ENCODE measurements at places on chromosomes 4 and X.
A peak's percentile ranks its signal among the peaks of the same experiment; 100 is the strongest.

DNA sequence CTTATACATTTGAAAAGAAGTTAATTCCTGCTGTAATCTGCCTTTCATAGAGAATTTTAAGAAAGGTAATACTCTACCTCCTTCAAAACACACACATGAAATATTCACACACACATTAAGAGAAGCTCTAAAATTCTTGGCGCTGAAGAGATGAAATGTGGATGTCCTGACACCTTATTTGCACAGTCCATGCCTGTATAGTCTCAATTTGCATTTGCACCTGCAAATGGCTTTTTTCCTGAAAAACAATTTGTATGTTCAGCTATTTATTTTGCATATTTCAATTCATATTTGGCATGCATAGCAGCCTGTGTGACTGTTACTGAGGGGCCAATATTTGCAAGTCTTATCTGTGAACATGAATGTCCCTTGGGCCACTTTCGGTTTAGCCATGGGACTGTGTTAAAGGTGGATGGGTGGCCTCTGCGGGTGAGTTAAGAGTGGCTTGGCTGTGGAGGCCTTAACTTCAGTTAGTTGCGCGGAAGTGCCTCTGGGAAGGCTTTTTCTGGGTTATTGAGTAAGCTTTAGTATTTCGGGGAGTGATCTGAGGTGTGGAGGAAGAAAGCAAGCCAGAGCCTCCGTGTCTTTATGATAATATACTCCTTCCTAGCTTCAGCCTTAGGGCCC is 443.3 kb upstream of the FAT1 start:
- no peak for DNase-seq

- no peak for DNase-seq
Observed at GRCh38 chr4:42566835-42567234, 90.1 kb downstream of the ATP8A1 start.

- no peak for DNase-seq
Observed at GRCh38 chr4:82293304-82293703, 80.5 kb downstream of the HNRNPD start.

GRCh38 chrX:104430742-104431119 is 135.3 kb upstream of the IL1RAPL2 start:
- no peak for DNase-seq

GRCh38 chrX:154136627-154137161 is 7.3 kb upstream of the OPN1LW start:
- DNase-seq: peak; percentile 71

GRCh38 chrX:137550665-137551261 is 15.2 kb upstream of the ZIC3 start:
- DNase-seq: no peak

DNA sequence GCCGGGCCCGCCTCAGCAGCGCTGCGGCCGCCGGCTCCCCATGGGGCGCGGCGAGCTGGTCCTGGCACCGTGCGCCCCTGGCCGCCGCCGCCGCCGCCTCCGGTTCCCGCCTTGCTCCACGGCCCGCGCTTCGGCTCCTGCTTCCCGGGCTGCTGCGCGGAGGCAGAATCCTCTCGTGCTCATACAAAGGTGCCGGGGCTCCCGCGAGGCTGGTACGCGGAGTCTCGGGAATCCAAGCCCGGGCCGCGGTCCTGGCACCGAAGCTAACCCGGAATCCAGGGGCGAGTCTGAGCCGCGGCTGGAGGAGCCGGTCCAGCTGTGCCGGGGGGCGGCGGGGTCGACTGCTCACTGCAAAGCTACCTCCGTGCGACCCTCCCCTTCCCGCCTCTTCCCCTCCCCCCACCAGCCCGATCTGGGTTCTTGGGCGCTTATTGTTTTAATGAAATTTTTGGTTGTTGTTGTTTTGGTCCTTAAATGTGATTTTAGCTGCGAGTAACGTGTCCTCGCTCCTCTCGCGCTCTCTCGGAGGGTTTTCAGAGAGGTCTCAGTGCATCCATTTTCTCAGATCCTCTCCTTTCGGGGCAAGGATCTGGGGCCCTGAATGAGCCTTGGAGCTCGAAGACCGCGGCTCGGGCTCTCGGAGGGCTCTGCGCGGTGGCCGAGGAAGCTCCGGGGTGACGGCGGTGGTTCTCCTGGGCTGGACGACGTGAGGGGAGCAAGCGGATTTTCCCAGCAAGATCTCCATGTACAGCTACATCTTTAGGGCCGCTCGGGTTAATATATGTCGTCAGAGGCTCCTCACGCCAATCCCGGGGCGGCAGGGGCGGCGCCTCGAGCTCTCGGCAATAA is at the start of gene HAND2:
TSS of gene HAND2 (minus strand) at position 753 of the 849 bp plus-strand sequence. CDS start 940 bp downstream, outside the sequence.
- DNase-seq: peak; percentile 24

GRCh38 chr4:169070895-169071218 is 60.8 kb upstream of the CBR4 start:
- no peak for DNase-seq

GRCh38 chrX:41561045-41561444 is 113.9 kb downstream of the NYX start:
- no peak for DNase-seq

DNA sequence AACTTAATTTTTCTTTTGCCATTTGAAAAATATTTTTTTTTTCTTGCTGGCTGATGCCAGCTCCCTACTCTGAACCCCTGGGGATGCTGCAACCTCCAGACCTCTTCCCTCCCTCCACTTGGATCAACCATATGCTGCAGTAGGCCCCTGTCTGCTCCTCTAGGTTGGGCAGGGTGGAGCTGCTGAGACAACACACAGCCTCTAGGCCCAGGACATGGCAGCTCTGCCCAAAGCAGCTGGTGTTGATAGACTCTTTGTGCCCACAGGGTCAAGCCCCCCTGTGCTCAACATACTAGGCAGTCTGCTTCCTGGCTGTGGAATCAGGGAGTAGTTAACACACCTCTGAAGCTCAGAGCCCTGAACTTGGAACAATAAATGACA is 19.9 kb upstream of the CLNK start:
- no peak for DNase-seq

- no peak for DNase-seq
Observed at GRCh38 chrX:39613482-39613995, 484.2 kb downstream of the BCOR start.

GRCh38 chrX:54808605-54809483 is 1.3 kb downstream of the MAGED2 start:
- peak; percentile 85 for DNase-seq

- DNase-seq: no peak
Observed at GRCh38 chr4:39083164-39083563, 21.1 kb downstream of the KLHL5 start.

DNA sequence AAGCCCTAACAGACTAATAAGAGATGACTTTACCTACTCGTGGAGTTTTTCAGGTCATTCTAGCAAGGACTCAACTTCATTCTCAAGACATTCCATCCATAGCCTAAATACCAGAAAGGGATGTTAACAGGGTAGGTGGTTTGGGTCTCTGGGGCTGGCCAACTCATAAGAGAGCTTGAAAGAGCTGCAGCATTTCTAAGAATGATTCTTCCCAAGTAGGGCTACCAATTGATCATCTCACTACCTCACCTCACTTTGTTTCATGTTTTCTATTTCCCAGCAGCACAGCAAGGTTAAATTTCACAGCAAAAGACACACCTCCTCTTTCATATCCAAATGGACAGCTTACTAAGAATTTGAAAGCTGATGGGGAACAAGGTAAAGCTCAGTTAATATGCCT is 614.8 kb upstream of the DIPK2B start:
- DNase-seq: no peak

DNA sequence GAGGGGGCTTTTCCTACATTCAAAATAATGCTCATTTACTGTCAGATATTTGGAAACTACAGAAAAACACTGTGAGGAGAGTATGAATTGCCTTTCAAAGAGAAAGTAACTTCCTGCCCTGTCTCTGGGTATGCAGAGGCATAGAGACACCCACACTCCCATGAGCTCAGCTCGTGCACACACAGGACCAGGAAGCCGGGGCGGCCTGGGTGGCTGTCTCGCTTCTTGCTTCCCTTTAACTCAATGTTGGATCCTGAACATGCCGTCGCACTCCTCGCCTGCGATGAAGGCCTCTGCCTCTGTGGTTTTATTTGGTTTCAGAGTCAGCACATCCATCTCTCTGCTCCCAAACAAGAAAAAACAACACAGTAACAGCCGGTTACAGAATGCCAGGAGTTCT is 40.1 kb upstream of the GPR78 start:
- no peak for DNase-seq

GRCh38 chrX:129726307-129727111 is 12.3 kb upstream of the XPNPEP2 start:
- DNase-seq: peak; percentile 63

GRCh38 chr4:54064317-54065111 is at the start of gene CHIC2:
Gene CHIC2, minus strand, starts transcription at chr4:54064605. Its CDS starts 305 bp downstream, at chr4:54064300.
- DNase-seq: peak; percentile 89

- no peak for DNase-seq
Observed at GRCh38 chrX:78753571-78753970, 6.1 kb downstream of the LPAR4 start.

DNA sequence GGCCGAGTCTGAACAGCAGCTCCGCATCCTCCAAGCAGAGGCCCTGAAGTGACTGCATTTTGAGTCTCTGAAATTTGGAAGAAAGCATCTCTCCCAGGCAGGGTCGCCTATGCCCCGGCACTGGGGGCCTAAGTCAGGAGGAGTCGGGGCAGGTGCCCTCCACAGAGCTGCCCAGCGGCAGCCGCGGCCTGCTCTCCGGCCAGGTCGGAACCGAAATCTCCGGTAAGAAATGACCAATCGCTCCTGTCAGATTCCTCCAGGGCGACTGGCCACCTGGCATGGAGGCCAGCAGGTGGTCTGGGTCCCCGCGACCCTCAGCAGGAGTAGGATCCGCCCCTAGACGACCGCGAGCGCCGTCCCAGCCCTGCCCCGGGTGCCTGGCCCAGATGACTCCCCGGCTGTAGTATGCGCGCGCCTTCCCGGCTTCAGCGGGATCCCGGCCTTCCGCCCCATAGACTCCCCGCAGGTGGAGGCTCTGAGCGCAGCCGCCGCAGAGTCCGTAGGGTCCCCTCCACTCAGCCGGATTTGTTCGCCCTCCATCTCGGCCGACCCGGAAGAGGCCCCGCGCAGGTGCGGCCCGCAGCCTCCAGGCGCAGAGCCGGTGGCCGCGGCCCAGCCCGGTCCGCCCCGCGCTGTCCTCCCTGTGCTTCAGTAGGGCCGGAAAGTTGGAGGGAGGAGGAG is 1.5 kb downstream of the NKX1-1 start:
- no peak for DNase-seq

DNA sequence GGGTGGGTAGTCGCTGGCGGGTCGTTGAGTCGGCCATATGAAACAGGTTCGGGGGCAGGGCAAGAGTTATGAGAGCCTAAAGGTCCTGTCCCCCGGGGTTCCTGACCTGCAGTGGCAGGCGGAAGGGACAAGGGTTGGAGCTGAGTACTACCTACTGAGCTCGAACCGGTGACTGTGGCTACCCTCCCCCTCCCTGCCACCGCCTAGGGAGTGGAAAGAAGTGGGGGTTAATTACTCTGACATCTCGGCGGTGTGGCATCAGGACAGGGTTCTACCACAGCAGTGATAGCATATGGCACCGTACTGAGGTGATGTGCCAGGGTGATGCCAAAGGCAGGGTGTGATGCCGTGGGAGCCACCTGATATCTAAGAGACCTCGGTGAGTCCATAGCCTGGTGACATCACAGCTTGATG is 307 bp downstream of the ATG4A start:
- DNase-seq: no peak

DNA sequence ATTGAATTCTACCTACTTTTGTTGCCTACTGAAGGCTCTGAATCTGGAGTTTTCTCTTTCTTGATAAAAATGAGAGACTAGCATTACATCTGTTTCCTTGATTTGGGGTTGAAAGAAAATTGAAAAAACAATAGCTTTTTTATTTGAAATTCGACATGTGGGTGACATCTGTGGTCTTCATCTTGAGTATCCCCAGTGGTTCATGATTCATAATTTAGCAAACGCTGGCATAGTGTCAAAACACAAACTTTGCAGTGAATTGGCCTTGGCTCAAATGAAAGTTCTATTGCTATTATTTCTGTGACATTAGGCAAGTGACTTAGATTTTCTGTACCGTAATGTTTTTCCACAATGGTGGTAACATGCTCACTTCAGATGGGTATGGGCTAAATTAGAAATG is 747.6 kb downstream of the PCDH7 start:
- no peak for DNase-seq

- DNase-seq: no peak
Observed at GRCh38 chr4:155984106-155984797, 30.6 kb upstream of the CTSO start.

DNA sequence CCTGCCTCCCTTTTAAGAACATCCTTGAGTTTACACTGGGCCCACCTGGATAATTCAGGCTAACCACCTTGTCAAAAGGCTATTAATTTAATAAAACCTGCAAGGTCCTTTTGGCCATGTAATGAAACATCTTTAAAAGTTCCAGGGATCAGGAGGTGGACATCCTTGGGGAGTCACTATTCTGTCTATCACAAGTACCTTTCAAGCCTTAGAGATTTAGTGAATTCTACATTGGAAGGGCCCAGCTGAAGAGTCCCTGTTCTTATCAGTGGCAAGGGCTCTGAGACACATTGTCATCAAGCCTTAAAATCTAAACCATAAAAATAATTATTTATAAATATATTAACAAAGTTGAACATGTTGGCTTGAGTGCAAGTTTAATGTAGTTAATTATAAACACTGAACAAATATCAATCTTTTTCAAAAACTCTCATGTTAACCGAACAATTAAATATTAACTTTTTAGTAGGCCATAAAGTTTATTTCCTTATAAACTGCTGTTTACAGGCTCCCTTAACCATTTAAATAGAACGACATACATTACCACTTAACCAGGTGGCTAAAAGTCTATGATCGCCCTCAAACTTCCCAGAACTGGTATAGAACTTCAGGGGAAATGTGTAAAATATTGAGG is 104.4 kb upstream of the CBR4 start:
- no peak for DNase-seq

GRCh38 chr4:180990931-180991330 is 1252.3 kb upstream of the TENM3 start:
- no peak for DNase-seq

GRCh38 chr4:102392033-102392744 is 46.9 kb upstream of the SLC39A8 start:
- DNase-seq: no peak

DNA sequence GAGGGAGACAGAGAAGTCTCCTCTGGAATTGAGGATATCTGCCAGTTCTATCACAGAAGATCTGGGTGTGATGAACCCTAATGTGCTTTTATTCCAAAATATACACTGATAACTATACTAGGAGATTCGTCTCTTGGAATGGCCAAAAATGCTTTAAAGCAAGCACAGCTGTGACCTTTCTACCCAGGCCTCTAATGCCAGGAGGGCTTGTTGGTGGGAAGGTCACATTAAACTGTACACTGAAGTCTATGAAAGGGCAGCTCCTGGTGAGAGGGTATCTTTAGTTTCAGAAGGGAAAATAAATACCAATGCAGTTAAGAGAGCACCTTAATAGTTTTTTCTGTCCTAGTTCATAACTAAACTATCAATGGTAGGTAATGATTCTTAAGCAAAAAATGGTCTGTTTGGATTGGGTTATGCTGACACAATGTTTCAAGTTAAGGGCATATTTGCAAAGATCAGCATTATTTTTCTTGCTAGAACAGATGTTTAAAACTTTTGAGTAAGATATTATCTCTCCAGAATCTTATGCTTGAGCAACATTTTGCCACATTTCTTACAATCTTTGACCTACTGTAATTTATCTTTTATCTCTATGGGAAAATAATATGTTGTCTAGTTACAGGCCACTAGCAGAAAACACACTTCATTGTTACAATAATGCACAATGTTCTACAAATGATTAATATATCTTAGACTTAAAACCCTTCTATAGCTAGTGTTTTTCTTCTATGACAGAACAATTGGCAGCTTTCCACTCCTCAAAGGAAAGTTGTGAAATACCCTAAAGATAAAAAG is 59.6 kb downstream of the SEC24D start:
- DNase-seq: no peak

Measured in neural crest cell (in vitro differentiated cells).